ENCODE measurements at places on chromosomes 7 and 10.

DNA sequence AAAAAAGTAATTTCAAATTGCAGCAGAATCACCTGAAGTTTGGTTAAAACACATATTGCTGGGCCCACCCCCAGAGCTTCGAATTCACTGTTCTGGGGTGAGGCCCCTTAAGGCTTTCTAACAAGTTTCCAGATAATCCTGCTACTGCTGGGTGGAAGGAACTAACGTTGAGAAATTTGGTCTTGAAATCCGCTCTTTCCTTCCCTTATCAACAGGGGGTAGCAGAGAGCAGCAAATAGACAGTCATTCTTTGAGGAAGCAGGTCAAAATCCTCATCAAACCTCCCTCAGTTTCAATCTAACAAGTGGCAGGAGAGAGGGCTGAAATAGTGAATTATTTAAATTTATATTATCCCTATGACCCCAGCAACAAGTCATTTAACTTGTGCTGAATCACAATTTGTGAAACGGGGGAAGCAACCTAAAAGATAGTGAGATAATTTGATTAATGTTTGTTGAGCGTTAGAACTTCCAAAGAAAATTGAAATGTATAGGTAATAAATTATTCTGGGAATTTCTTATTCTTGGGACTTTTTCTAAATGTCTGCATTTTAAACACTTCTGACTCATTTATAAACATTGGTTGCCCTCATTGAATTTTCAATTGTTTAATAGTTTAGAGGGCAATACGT, 21.7 kb upstream of the MALSU1 start:
- no peak overlapping the region for H3K27ac ChIP-seq
- H3K4me3 ChIP-seq: no peak overlapping the region

DNA sequence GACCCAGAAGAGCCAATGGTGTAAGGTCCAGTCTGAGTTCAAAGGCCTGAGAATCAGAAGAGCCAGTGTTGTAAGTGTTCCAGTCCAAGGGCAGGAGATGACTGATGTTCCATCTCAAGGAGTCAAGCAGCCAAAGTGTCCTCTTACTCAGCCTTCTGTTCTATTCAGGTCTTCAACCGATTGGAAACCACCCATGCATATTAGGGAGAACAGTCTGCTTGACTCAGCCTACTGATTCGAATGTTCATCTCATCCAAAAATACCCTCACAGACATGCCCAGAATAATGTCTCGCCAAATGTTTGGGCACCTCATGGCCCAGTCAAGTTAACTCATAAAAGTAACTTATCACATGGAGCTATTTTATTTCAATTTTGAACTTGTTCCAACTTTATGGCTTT, 2.9 kb upstream of the WDFY4 start:
- H3K27ac ChIP-seq: no peak overlapping the region
- no peaks in the 10 kb centered on the region for H3K4me1 ChIP-seq
- H3K27me3 ChIP-seq: peaks cover 6% of the 10 kb centered on the region
- DNase-seq: no peak
- H3K36me3 ChIP-seq: no peaks in the 10 kb centered on the region

DNA sequence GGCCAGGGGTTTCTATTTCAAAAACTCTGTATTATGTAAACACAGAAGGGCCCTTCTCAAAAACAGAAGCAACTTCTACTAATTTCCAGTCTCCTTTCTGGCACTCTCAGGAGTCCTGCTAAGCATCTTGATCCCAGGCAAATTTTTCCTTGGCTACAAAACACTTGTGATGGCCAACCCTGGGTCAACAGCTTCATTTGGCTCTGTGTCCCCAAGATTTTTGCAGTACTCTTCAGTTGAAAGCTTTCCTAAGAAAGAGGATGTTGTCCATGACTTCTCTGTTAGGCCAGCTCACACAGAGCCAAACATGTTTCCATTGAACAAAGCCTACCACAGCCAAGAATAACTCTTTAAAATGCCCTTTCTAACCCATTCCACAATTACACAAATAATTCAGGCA, 99.0 kb upstream of the EGR2 start:
- no peak overlapping the region for H3K4me3 ChIP-seq
- no peaks in the 10 kb centered on the region for H3K4me1 ChIP-seq
- no peaks in the 10 kb centered on the region for H3K27me3 ChIP-seq
- no peak for DNase-seq
- no peak overlapping the region for H3K27ac ChIP-seq

- no peaks in the 10 kb centered on the region for H3K27me3 ChIP-seq
- H3K4me1 ChIP-seq: peaks cover 38% of the 10 kb centered on the region
- H3K36me3 ChIP-seq: no peaks in the 10 kb centered on the region
- H3K27ac ChIP-seq: peak overlapping the region; percentile 35
- no peak overlapping the region for H3K4me3 ChIP-seq
These were observed 104.2 kb downstream of the SAMD9 start for GRCh38 chr7:93013446-93014061.

Measured in IMR-90 (cell line).